ENCODE measurements at places on chromosomes 4 and X.

DNA sequence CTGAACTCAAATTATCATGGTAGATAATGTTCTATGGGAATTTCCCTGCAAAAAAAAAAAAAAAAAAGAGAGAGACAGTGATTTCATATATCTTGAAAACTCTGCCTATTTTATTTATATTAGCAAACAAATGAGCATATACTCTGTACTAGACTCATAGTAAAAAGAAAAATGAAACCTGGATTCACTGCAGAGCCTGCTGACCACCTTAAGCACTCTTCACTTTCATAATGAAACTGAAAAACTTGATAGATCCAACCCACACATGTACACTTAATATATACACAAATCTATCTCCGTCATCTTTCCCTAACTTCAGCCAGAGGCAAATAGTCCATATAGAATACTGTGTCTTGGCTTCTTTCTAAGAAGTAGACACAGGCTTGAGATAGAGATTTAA, 226.1 kb upstream of the KCNIP4 start:
- DNase-seq = no peak

DNA sequence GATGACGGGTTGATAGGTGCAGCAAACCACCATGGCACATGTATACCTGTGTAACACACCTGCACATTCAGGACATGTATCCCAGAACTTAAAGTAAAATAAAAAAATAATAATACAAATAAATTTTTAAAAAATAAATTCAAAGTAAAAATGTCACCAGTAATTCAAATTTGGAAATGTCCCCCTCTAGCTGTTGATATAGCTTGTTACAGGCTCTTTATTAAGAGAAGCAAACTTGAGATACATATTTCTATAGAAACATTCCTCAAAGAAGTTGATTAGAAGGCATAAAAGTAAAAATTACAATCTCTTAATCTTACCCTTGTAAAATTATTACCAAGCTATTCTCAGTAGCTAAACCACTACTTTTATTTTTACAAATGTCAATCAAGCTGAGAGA, 1397.0 kb downstream of the FAM133A start:
- no peak for DNase-seq

GRCh38 chr4:126993351-126993750, 639.4 kb upstream of the INTU start:
- DNase-seq = no peak

GRCh38 chr4:104524591-104524990, 29.9 kb upstream of the CXXC4 start:
- no peak for DNase-seq

GRCh38 chrX:71990518-71990917, 79.9 kb downstream of the NHSL2 start:
- DNase-seq = no peak

GRCh38 chr4:46219872-46220271, 96.0 kb upstream of the GABRG1 start:
- no peak for DNase-seq

DNA sequence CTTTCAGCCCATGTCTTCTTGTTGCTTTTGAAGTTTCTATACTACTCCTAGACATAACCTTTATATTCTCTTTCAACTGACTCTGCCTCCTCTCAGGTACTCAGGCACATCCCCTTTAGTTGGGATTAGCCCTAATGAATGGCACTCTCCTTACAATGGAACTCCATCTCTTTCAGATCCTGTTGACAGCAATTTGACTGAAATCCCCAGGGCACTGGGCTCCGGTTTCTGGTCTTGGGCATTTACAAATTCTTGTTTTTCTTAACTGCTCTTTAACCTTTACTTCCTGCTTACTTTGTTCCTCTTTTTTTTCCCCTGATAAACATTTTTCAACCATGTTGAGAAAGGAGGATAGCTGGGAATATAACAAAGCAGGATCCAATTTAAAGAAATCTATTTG, 68.9 kb downstream of the ENOX2 start:
- DNase-seq = no peak

DNA sequence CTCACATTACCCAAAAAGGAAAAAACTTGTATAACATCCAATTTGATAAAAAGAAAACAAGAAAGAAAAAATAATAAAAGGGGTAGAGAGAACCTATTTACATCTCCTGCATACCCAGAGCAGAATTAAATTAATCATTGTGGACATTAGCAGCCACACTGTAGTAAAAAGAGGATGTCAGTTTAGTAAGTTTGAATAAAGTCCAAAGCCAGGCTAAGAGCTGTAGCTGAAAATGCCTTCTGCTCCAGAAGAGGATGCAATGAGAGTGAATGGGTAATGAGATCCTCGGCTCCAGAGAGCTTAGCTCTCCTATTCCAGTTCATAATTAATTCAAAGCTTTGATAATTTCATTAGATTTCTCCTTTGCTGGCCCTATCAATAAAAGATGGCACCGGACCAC, 78.2 kb downstream of the SLC10A7 start:
- no peak for DNase-seq

DNA sequence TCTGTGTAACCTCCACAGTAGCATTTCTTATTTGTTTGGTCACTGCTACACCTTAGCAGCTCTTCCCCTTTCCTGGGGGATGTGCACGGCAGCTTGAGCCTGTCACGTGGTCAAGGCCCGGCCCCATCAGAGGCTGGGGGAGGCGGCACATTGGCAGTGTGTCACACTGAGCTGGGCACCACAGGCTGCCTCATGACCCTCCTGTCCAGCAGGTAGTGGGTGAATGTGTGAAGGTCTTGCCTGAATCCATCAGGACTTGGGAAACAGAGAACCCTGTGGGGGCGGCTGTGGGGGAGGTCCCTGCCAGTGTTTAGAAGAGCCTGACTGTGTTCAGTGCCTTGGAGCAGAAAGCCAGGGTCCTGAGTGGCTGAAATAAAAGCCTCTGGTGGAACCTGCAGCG, 33.2 kb downstream of the WFS1 start:
- DNase-seq = no peak

GRCh38 chr4:13599159-13599558, 28.4 kb downstream of the BOD1L1 start:
- no peak for DNase-seq

DNA sequence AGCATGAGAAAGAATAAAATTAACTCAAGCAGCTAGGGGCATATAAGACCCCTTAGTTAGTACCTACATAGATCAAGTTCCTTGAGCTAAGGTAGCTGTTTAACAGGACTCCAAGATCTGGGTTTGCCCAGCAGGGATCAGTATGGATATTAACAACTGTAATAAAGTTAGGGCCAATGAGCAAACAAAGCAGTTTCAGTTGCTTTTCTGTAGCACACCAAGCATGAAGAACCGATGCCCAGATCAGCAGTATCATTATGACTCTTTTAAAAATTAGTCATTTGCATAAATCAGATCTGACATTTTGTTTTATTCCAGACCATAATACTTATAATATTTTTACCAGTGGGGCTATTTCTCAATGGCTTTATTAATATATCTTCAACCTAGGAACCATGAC, 80.9 kb downstream of the C4orf33 start:
- no peak for DNase-seq

DNA sequence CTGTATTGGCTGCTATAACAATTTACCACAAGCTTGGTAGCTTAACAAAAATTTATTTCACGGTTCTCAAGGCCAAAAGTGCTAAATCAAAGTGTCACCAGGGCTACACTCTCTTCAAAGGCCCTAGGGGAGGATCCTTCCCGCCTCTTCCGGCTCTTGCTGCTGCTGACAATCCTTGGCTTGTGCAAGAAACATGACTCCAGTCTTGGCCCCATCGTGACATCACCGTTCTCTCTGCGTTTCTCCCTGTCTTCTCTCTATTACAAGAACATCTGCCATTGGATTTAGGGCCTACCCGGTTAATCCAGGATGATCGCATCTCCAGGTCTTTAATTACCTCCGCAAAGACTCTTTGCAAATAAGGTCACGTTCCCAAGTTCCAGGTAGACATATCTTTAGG, 10.4 kb upstream of the CLCN4 start:
- DNase-seq = no peak

DNA sequence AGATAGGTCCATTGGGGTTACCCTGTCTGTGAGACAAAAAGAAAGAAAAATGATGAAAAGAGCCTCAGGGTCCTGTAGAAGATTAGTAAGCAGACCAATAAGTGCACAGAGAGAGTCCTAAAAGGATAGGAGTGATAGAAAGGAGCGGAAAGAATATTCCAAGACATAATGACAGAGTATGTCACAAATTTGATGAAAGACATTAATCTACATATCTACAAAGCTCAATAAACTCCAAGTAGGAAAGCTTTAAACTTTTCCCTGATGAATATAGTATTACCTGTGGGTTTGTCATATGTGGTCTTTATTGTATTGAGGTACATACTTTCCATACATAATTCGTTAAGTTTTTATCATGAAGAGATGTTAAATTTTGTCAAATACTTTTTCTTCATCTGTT, 73.7 kb downstream of the MTMR8 start:
- no peak for DNase-seq

DNA sequence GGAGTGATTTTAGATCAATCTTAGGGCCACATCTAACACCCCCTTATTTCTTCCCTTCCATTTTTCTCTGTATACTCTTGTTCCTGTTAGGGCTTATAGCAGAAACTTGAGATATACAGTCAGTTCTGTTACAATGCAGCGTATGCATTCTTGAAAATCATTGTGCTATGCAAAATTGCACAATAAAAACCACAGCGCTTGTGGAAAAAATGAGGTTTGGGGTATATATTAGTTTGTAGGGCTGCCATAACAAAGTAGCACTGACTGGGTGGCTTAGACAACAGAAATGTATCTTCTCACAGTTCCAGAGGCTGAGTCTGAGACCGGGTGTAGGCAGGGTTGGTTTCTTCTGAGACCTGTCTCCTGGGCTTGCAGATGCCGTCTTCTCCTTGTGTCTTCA, 59.0 kb downstream of the WWC2 start:
- DNase-seq = no peak

- no peak for DNase-seq
Observed at GRCh38 chr4:121656269-121656641, 40.5 kb downstream of the ANXA5 start.

- DNase-seq = no peak
Observed at GRCh38 chr4:7016512-7016911, 26.7 kb upstream of the TADA2B start.

DNA sequence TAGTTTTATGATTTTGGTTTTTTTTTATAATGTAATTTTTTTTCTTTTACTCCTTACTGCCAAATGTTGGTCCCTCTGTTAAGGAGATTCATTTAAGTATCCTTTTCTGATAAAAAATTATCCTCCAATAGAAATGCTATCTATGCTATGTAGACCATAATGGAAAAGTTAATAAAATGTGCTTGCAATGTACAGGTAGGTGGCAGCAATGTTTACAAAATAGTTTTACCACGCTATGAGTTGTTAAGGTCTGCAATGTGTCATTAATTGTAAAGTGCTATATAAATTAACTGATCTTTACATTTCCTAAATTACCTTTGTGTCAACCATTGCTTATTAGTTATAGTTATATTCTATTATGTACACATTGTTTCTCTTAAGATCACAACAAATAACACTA, 3.8 kb upstream of the CENPC start:
- no peak for DNase-seq

- DNase-seq = no peak
Observed at GRCh38 chrX:150873616-150874015, 24.9 kb downstream of the CD99L2 start.

- no peak for DNase-seq
Observed at GRCh38 chr4:7655511-7656243, 220.9 kb upstream of the PSAPL1 start.

- DNase-seq = no peak
Observed at GRCh38 chr4:102511830-102512605, 10.9 kb downstream of the NFKB1 start.

GRCh38 chr4:38133711-38134480, 173.7 kb downstream of the PTTG2 start:
- DNase-seq = no peak

DNA sequence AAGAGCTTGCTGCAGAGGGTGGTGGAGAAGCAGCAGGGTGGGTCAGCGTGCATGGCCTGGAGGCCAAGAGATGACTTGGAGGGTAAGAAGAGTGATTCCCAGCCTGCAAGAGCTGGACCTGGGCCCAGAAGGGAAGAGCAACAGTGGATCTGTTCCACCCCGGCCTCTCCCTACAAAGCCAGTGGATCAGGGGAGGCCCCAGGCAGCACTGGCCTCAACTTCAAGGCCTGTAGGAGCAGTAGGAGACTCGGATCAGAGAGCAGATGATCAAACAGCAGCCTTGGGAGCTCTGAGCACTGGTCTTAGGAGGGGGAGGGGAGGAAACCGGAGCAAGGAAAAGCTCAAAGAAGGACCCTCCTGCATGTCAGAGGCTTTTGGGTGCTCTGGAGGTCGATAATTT, 7.6 kb downstream of the L1CAM start:
- DNase-seq = no peak

DNA sequence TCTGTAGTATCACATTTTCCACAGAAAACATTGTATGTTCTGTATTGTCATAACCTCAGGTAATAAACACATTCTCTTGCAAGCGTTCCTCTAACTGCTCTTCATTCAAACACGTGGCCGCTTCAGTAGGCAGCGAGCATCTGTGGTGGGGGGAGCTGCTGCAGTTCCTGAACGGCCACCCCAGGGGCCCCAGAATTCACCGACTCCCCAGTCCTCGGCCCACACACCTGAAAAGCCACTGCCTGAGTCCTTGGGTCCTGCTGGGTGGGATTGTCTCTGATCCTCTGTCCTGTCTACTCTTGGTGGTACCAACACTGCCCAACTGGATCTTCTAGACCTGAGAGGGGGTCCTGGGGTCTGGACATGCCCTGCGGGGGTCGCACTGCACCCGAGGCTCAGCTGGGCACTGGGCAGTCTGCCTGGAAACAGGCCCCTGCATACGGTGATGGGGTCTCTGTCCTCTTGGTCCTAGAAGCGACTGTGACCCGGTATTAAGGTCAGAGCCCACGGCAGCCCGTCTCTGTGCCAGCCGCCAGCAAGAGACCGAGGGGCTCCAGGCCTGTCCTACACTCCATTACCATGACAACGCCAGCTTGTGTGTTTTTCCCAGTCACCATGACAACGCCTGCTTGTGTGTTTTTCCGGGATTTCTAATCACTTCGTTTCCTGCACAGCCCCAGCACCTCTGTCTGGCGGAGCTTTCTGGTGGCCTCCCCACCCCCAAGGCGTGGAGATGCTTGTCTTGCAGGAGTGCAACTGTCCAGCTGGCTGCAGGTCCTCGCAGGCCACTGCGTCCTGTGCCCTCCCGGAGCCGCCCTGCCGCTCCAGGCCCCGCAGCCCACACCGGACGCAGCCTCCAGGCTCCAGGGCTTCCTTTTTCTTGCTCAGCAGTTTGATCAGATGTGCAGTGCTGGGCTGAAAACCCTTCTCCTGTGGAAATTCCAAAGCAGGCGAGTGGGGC, 16.0 kb downstream of the CTBP1 start:
- no peak for DNase-seq

GRCh38 chrX:1002611-1003010, 209.8 kb downstream of the CRLF2 start:
- no peak for DNase-seq

DNA sequence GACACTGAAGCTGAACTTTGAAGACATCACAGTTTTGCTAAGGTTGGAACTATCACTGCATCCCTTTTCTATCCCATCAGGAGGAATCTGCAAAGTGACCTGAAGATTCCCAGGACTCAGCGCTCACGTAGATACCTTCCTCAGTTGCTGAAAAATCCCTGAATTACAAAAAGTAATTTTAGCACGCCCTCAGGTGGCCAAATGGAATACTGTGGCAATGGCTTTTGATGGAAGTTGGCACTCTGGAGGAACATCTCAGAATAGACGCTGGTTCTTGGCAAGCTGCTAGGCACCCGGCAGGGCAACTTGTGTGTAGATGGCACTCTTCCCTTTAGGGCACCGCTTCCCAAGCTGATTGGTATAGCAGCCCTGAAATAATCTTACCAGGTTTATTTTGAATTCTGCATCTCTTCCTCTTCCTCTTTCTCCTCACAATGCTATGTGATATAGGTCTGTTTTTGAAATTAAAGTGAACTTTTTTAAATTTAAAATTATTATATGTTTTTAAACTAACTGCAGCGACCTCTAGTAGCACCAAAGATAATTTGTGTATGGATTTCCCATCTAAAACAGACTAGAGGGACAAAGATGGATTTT, 16.3 kb upstream of the ESX1 start:
- no peak for DNase-seq
